Fibroblast of the aortic adventitia (primary cell): ENCODE measurements at places on chromosomes 7 and 10.

GRCh38 chr7:4227105-4228010 is 454.7 kb upstream of the FOXK1 start:
- DNase-seq: no peak

- DNase-seq: peak; percentile 33
These were observed 381.8 kb upstream of the SORCS1 start for GRCh38 chr10:107546284-107546683.

- peak; percentile 89 for DNase-seq
These were observed 18.7 kb upstream of the ZNF488 start for GRCh38 chr10:47402641-47403301.

- no peak for DNase-seq
These were observed 2.6 kb downstream of the TMEM243 start for GRCh38 chr7:87216701-87217508.

DNA sequence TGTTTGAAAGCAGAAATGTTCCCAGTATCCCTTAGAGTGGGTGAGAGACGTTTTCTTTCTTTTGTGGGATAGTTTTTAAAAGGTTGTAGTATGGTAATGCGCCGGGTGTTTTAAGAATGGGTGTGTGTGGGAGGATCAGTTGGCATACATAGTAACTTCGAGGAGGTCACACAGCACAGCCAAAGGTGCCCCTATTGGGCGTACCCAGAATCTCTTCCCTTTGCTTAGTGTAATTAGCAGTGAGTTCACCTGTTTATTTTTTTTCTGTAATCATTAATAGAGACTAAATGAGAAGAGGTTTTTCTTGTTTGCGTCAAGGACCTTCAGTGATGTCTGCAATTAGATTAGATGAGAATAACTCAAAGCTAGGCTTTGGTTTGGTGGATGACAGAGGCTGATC is 1.5 kb downstream of the PLEKHA8 start:
- DNase-seq: no peak

GRCh38 chr10:110171032-110171431 is 36.4 kb upstream of the MXI1 start:
- DNase-seq: no peak

DNA sequence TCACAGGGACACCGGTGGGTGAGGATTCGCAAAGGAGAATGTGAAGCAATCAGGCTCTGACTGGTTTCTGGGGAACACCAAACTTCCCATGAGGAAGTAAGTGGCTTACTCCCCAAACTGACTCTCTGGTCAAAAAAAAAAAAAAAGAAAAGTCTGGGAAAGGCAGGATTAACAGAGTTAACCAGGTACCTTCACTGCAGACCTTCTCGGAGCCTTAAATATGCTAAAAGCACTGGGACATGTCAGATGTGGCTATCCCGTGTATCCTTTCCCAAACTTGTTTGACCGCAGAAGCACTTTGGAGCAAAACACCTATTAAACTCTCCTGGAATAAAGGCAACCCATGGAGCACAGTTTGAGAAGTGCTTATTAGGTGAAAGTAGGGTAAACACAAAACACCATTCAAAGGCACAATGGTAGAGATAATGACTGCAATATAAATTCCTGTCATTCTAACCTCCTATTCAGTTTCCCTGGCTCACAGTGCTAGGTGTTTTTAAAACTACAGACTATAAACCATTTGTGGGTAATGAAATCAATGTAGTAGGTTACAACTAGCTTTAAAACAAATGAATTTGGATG is 44.1 kb upstream of the MXI1 start:
- no peak for DNase-seq
